ENCODE measurements at places on chromosomes 7 and 10.

- DNase-seq, result no peak
Observed at GRCh38 chr10:69912589-69912988, 110.9 kb downstream of the COL13A1 start.

DNA sequence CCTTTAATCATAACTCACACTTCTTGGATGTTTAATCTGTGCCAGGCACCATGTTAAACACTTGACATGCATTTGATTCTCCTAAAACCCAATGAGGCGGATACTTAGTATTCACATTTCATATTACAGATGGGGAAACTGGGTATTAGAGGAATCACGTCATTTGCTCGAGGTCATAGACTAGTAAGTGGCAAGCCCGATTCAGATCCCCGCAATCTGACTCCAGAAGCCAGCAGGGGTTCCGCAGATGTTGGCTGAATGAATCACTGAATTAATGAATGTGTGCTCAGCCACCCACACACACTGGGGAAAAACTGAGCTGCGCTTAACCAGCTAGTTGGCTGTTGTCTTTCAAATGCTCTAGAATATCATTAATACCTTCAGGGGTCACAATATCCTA is 22.5 kb upstream of the ENO4 start:
- DNase-seq, result no peak

DNA sequence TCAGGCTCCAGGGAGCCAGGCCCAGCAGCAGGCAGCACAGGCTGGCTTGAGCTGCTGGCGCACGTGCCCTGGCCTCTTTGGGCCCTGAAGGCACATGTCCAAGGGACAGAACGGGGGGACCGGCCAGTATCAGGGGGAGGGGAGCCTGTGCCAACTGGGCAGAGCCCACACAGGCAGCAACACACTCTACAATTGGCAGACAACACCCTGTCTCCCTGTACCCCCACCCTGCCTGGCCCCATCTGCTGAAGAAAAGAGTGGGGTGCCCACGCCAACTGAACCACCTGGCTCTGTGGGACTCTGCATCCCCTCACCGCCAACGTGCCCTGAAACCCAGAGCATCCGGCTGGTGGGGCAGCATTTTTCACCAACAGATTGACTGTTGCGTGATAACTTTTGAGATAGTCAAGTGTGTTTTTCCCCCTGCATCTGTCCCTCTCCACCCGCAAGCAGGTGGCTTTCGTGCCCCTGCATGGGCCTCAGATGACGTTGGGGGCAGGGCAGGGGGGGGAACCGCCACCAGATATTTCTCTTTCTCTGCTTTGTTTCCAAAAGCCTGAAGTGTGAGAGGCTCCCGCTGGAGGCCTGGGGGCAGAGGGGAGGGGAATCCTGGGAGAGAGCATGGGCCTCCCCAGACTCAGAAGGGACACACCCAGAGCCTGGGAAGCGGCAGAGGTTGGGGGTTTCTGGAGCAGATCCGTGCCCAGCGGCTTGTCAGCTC is 21.8 kb downstream of the SLIT1 start:
- DNase-seq, result no peak

DNA sequence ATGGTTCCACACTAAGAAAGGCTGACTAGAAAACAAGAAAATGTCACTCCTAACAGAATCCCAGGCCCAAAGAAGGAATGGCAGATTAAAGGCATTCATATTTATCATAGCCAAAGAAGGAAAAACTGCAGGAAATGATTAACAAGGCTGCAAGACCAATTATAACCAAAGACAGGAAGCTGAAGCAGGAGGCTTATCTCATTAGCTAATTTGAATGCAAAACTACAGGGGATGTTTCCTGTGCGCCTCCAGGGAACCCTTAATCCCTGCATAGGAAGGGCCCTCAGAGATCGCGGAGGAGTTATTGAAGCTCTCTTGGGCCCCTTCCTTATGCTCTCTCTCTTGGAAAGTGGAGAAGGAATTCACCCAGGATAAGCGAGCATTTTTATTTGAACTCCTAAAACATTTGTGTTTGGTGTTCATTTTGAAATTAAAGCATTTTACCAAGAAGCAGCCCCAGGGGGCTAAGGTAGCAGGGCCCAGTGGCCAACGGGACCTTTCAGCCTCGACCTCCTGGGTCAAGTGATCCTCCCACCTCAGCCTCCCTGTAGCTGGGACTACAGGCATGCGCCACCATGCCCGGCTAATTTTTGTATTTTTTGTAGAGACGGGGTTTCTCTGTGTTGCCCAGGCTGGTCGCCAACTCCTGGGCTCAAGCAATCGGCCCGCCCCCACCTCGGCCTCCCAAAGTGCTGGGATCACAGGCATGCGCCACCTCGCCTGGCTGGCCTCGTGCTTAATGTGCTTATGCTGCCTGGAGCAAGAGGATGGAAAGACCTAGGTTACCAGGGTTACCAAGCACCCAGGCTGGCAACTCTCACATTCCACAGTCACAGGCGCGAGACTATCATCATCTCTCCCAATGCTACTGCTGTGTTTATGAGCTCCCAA is 24.1 kb upstream of the PROSER2 start:
- no peak for DNase-seq

GRCh38 chr7:41885078-41885477 is 182.2 kb upstream of the INHBA start:
- no peak for DNase-seq

DNA sequence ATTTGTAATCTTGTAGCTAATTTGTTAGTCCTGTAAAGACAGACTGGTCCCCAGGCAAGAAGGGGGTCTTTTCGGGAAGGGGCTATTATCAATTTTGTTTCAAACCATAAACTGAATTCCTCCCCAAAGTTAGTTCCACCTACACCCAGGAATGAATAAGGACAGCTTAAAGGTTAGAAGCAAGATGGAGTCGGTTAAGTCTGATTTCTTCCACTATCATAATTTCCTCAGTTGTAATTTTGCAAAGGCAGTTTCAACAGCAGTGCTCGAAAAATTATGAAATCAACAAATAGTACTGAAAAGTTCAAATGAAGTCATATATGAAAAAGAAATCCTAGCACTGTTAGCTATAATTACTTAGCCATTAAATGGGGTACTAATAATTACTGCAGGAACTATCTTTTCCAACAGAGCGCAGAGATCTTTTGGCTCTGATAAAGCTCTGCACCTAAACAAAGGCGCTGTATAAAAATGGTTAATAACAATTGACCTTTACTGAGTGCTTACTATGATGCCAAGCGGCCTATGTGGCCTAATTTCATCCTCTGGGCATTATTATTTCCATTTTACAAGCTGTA is 756 bp upstream of the SEC24C start:
- DNase-seq, result no peak

DNA sequence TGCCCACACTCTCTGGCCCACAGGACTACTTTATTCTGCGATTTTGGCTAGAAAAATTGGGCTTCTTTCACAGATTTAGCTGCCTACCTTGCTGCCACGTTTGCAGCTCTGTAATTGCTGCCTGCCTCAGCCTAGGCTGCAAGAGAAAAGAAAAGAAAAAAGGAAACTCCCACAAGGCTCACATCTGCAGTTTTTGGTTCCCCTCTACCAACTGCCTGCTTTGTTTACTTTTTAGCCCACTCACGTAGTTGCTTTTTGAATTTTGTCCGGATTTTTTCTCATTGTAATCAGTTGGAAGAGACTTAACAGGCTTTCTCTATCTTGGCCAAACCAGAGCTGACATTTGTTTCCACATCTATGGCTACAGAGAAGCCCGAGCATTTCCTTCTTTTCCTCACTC is 24.3 kb downstream of the SUN3 start:
- DNase-seq, result no peak

All from SHP77 treated with DMSO at 0.1 percent for 48 hours (cell line).